Activated CD4-positive, CD25-positive, alpha-beta regulatory T cell treated with anti-CD3 and anti-CD28 coated beads, Interleukin-2, amount 50 U/mL, for 16 hours (primary cell): ENCODE measurements at places on chromosomes 1 and 21.
A peak's percentile ranks its signal among the peaks of the same experiment; 100 is the strongest.

- DNase-seq = no peak
These were observed 395.6 kb upstream of the PBX1 start for GRCh38 chr1:164163289-164163849.

DNA sequence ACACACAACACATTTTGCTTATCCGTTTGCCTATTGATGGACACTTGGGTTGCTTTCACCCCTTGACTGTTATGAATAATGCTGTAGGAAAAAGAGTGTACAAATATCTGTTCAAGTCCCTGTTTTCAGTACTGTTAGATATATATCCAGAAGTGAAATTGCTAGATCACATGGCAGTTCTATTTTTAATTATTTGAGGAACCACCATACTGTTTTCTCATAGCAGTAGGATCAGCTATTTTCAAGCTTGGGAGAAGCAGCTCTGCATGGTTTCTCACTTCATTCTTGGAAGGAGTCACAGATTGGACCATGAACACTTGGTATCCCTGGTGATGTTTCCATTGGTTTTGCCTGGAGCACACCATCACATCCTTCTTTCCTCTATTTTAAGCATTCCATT is 114.4 kb upstream of the ZP4 start:
- no peak for DNase-seq

GRCh38 chr21:40615505-40616376 is 231.2 kb downstream of the DSCAM start:
- DNase-seq = no peak

- no peak for DNase-seq
These were observed 190.9 kb upstream of the ADGRL4 start for GRCh38 chr1:79197421-79197820.

DNA sequence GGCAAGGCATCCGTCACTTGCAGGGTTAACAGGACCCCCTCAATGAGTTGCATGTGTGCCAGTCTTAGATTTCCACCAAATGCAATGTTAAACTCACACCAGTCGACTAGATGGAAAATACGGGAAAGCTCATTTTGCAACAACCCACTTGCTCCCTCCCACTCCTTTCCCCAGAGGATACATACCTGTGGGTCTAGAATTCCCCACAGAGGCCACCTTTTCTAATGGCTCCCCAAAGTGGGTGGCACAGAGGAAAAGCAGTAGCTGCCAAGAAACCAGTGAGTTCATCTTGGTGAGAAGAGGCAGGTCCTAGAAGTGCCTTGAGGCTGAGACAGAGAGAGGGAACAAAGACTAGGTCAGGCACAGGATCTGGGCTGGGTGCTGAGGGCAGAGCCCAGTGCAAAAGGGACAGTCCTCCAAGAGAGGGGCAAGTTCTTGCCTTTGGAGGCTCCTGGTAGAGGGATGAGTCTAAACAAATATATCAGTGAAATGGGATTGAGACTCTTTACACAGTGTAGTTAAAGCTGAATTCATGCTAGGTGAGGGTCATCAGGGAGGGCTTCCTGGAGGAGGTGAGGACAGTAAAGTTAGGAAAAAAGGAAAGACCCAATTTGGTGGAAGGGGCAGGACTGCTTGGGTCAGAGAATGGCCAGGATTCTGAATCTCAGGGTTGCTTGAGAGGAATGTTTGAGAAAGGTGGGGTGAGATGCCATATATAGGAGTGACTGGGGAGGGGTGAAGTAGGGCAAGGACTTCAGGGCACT is 3.5 kb downstream of the KISS1 start:
- DNase-seq = no peak

GRCh38 chr1:38586993-38587646 is 272.5 kb downstream of the RRAGC start:
- DNase-seq = no peak

- no peak for DNase-seq
These were observed 5.1 kb upstream of the HMGCS2 start for GRCh38 chr1:119773711-119774241.

GRCh38 chr1:228390649-228391048 is 16.0 kb downstream of the TRIM11 start:
- no peak for DNase-seq

DNA sequence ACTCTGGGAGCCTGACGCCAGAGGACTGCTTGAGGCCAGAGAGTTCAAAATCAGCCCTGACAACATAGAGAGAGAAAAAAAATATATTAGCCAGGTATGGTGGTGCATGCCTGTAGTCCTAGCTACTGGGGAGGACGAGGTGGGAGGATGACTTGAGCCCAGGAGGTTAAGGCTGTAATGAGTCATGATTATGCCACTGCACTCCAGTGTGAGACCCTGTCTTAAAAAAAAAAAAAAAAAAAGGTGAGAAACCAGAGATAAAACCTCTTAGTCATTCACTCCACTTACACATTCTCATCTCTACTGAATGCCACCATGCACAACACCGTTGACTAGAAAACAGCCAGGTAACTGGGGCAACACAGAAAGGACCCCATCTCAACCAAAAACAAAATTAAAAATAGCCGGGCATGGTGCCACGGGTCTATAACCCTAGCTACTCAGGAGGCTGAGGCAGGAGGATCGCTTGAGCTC is 178.1 kb downstream of the SLC45A1 start:
- no peak for DNase-seq

- DNase-seq = no peak
These were observed 183.3 kb downstream of the ST6GALNAC3 start for GRCh38 chr1:76257823-76258222.

- peak; percentile 43 for DNase-seq
These were observed 182.6 kb downstream of the VAV3 start for GRCh38 chr1:107782217-107782845.
